ENCODE measurements at places on chromosomes 3 and 15. TPM values are rescaled to one million over a fixed set of nuclear protein-coding genes. Genes with fewer than 3 reads are reported as not detected.

ANKUB1 gene
- not detected for total RNA-seq

CCR9 gene
- total RNA-seq = not detected

KBTBD13 gene
- total RNA-seq = not detected

GHRL gene
- total RNA-seq = not detected

VPS13C gene
- total RNA-seq = 57.5 TPM

FAM107A gene
- total RNA-seq = 10.7 TPM

CCR3 gene
- not detected for total RNA-seq

KLHL40 gene
- not detected for total RNA-seq

ATP13A5 gene
- not detected for total RNA-seq

SLC22A13 gene
- 0.44 TPM for total RNA-seq

IGDCC3 gene
- not detected for total RNA-seq

Measured in endothelial cell of umbilical vein (primary cell).